Gastroesophageal sphincter (tissue), 4 donors: ENCODE measurements at places on chromosomes 3 and 15.
A peak's percentile ranks its signal among the peaks of the same experiment; 100 is the strongest.

GRCh38 chr3:65508750-65509422 is 529.8 kb downstream of the MAGI1 start:
- H3K4me3 ChIP-seq: no peak overlapping the region
- H3K27ac ChIP-seq: no peak overlapping the region
- ATAC-seq: no peak

- no peak overlapping the region for H3K4me3 ChIP-seq
- peaks cover 70% of the 10 kb centered on the region for H3K36me3 ChIP-seq
- no peak for ATAC-seq
- no peaks in the 10 kb centered on the region for H3K27me3 ChIP-seq
- H3K27ac ChIP-seq: no peak overlapping the region
These were observed 49.9 kb upstream of the XRN1 start for GRCh38 chr3:142497729-142498128.

DNA sequence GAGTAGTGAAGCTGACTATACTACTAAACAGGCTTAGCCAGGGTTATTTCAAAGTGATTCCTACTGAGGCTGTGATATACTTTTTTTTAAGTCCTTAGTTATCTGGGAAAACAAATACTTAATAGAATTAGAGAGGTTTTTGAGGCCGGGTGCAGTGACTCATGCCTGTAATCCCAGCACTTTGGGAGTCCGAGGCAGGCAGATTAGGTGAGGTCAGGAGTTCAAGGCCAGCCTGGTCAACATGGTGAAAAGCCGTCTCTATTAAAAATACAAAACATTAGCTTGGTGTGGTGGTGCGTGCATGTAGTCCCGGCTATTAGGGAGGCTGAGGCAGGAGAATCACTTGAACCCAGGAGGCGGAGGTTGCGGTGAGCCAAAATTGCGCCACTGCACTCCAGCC is 34.2 kb downstream of the PRTG start:
- H3K27ac ChIP-seq: no peak overlapping the region
- no peak overlapping the region for H3K4me3 ChIP-seq
- no peaks in the 10 kb centered on the region for H3K4me1 ChIP-seq
- no peaks in the 10 kb centered on the region for H3K27me3 ChIP-seq

DNA sequence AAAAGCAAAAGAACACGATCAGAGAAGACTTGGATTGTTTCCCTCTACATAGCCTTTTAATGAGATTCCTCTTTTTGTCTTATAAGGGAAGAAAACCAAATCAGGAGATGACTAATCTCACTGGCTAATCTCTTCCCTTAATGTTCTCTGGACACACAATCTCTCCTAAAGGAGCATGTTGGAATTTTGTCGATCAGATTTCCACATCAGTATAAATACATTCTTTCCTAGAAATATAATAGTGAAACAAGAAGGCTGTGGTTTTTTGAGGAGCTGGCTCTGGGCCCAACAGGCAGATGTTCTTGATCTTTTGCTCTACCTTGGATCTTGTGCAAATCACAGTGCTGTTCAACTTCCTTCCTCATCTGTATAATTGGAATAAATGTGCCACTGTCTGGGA is 94.0 kb downstream of the GTPBP8 start:
- no peaks in the 10 kb centered on the region for H3K27me3 ChIP-seq
- ATAC-seq: peak; percentile 47
- peak overlapping the region; percentile 46 for H3K27ac ChIP-seq
- H3K4me1 ChIP-seq: no peaks in the 10 kb centered on the region
- H3K4me3 ChIP-seq: no peak overlapping the region

- H3K4me1 ChIP-seq: peaks cover 28% of the 10 kb centered on the region
- no peaks in the 10 kb centered on the region for H3K27me3 ChIP-seq
- ATAC-seq: no peak
- H3K27ac ChIP-seq: peak overlapping the region; percentile 63
- no peaks in the 10 kb centered on the region for H3K36me3 ChIP-seq
These were observed 270.6 kb upstream of the TPRG1 start for GRCh38 chr3:188901126-188901525.

GRCh38 chr3:10554746-10555145 is 49.4 kb upstream of the ATP2B2 start:
- no peaks in the 10 kb centered on the region for H3K36me3 ChIP-seq
- no peak overlapping the region for H3K4me3 ChIP-seq
- H3K27me3 ChIP-seq: peaks cover 28% of the 10 kb centered on the region
- ATAC-seq: no peak
- no peaks in the 10 kb centered on the region for H3K4me1 ChIP-seq
- no peak overlapping the region for H3K27ac ChIP-seq

DNA sequence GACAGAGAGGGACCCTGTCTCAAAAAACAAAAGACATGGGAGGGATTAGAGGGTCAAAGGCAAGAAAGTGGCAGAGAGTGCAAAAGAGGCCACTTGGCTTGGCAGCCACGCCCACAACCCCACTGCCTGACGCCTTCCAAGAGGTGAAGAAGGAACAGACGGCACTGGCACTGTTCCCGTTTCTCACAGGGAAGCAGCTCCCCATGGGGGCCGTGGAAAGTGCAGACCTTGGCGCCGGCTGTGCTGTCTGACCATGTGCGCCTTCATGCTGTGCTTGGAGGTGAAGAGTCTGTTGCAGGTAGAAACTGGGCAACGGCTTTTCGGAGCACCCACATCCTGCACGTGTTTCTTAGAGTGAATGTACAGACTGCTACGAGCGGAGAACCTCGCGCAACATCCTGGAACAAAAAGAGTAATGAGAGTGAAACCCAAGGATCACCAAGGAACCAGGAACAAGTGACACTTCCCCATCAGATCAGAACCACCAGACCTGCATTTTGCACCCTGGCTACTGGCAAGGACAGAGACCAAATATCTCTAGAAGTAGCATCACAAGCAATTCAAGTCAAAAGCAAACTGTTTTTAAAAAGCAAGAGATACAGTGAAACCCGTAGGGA is 9.7 kb downstream of the ZXDC start:
- H3K27me3 ChIP-seq: no peaks in the 10 kb centered on the region
- ATAC-seq: no peak
- peaks cover 60% of the 10 kb centered on the region for H3K4me1 ChIP-seq
- no peak overlapping the region for H3K4me3 ChIP-seq

DNA sequence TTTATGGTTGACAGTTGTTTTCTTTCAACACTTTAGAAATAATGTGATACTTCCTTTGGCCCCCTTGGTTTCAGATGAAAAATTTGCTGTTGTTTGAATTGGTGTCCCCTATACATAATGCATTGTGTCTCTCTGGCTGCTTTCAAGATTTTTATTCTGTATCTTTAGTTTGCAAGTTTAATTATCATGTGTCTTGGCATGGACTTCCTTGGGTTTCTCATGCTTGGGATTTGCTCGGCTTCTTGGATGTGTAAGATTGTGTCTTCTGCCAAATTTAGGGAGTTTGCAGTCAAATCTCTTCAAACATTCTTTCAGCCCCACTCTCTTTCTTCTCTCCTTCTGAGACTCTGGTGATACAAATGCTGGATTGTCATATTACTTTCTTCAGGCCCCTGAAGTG is 53.4 kb upstream of the PTPRG start:
- no peaks in the 10 kb centered on the region for H3K4me1 ChIP-seq
- H3K4me3 ChIP-seq: no peak overlapping the region
- H3K27me3 ChIP-seq: no peaks in the 10 kb centered on the region
- no peak for ATAC-seq

GRCh38 chr15:52667597-52667996 is 11.6 kb downstream of the ATOSA start:
- H3K27me3 ChIP-seq: no peaks in the 10 kb centered on the region
- H3K27ac ChIP-seq: no peak overlapping the region
- peaks cover 96% of the 10 kb centered on the region for H3K36me3 ChIP-seq
- H3K4me3 ChIP-seq: no peak overlapping the region
- peaks cover 62% of the 10 kb centered on the region for H3K4me1 ChIP-seq

DNA sequence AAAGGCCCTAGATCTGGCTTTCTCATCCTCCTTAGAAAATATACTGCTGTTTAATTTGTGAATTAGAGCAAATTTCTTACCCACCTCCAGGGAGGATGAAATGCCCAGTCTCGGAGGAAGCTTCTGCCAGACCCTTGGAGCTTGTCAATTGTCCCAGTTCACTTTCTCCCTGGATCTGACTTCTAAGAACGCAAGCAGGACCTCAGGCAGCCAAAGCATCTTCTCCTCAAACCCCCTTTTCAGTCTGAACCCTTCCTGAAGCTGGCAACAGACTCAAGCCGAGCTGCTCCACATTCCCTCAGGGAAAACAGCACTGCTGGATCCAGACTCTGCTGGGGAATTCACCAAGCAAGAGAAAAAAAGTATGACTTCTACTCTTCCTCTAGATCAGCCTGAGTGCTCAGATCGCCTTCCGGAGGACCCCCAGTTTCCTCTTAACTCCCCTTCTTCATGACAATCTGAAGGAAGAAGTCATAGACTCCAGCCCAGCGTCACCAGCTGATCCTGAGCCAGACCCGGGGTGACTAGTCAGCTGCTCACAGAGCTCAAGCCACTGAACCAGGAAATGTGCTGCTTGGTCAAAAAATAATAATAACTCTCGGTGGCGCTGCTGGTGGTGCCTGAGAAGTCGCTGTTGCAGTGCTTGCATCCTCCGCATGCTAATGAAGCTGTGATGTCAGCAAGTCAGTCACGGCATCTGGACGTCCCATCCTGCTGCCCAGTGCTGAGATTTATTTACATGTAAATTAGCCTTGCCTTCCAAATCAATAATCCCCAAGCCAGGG is at the start of gene PRICKLE2:
PRICKLE2 (minus strand) TSS at position 641 of the 785 bp plus-strand sequence. CDS start 26,539 bp downstream, outside the sequence.
- no peaks in the 10 kb centered on the region for H3K27me3 ChIP-seq
- H3K36me3 ChIP-seq: no peaks in the 10 kb centered on the region
- peak; percentile 78 for ATAC-seq
- peaks cover 53% of the 10 kb centered on the region for H3K4me1 ChIP-seq
- peak within 1 kb of the TSS; percentile 39 for H3K4me3 ChIP-seq

DNA sequence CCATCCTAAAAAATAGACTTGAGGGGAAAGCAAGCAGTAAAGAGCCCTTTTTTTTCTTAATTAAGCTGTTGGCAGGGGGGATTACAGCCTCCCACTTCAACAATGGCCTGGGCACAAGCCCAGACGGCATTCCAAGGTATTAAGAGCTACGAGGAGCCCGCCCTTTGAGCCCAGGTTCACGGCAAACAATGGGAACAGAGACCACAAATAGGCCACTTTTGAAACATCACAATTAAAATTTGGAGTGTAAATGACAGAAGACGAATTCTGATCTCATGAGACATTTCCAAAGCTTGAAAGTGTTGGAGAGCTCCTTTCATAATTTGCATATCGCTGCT is 8.9 kb downstream of the CHSY1 start:
- no peak for ATAC-seq
- peak overlapping the region; percentile 55 for H3K27ac ChIP-seq
- no peaks in the 10 kb centered on the region for H3K27me3 ChIP-seq
- H3K4me1 ChIP-seq: peaks cover 27% of the 10 kb centered on the region
- H3K36me3 ChIP-seq: no peaks in the 10 kb centered on the region
- no peak overlapping the region for H3K4me3 ChIP-seq

DNA sequence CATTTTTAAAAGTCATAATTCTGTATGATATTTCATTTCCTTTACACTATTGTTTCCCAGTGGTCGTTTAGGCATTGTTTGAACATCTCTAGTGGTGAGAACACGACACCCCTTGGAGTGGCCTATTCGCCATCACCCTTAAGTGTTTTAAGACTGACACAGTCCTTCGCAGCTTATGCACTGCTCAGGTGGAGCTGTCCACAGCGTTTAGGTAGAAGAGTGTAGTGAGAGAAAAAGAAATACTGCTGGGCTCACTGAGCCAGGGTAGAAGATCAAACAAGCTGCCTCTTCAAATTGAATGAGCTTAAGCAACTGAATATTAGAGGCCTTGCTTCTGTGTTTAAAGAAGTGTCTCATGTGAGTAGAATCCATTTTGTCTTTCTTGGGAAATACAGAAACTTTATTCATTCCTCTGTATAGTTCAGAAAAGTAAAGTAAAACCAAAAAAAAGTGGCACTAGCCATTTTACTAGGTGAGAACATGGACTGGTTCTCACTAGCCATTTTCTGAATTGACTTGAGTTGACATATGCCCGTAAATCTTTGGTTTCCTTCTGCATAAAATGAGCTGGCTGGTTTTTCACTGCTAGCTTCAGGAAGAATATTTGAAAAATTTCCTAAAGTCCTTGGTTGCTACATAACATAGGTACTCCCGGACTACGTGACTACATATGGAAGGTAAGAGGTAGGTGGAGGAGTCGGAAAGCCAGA is 155.9 kb downstream of the P3H2 start:
- H3K27me3 ChIP-seq: no peaks in the 10 kb centered on the region
- no peak overlapping the region for H3K4me3 ChIP-seq
- no peak for ATAC-seq
- no peak overlapping the region for H3K27ac ChIP-seq
- no peaks in the 10 kb centered on the region for H3K4me1 ChIP-seq

GRCh38 chr15:82730022-82730530 is 20.4 kb upstream of the AP3B2 start:
- no peaks in the 10 kb centered on the region for H3K36me3 ChIP-seq
- H3K4me3 ChIP-seq: no peak overlapping the region

- no peaks in the 10 kb centered on the region for H3K27me3 ChIP-seq
- peaks cover 3% of the 10 kb centered on the region for H3K4me1 ChIP-seq
- no peaks in the 10 kb centered on the region for H3K36me3 ChIP-seq
- no peak overlapping the region for H3K27ac ChIP-seq
- ATAC-seq: no peak
These were observed 30.4 kb upstream of the FLNB start for GRCh38 chr3:57977818-57978235.

- H3K36me3 ChIP-seq: no peaks in the 10 kb centered on the region
- H3K4me3 ChIP-seq: no peak overlapping the region
These were observed 105.8 kb upstream of the MYZAP start for GRCh38 chr15:57485869-57486268.
